ENCODE measurements at places on chromosomes 4 and X.

DNA sequence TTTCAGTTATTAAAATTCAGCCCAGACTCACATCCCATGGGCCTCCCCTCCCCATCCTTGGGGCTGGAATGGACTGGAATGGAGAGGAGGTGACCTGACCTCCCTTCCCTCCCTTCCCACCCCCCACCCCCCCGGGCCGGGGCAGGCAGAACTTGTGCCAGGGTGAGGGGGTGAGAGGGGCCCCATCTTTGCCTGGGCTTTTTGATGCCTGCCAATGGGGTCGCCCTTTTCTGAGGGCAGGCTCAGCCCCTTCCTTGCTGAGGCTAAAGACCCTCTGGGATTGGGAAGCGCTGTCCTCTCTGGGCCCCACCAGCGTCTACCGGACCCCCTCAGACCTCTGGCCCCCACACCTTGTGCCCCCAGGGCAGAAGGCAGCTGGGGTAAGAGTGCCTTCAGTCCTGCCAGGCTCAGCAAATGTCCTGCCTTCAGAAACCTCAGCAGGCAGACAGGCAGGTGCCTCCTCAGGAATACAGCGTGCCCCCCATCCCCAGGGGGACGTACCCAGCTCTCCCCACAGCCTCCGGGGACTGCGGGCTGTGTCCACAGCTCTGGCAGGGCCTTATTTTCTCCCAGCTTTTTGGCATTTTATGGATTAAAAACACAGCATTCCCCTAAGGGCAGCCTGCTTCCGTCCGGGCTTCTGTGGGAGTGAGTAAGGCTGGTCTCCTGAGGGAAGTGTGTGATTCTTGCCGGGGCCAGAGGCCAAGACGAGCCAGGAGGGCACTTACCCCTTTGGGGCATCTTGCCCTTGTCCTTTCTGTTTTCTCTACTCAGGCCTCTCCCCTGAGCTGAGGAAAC, 12.6 kb upstream of the CCNQ start:
- no peak for DNase-seq

GRCh38 chr4:87092389-87093141, 127.9 kb downstream of the KLHL8 start:
- no peak for DNase-seq

- no peak for DNase-seq
These were observed 867.2 kb upstream of the GRID2 start for GRCh38 chr4:91436556-91436955.

- DNase-seq: no peak
These were observed 10.4 kb upstream of the USO1 start for GRCh38 chr4:75714011-75714410.

DNA sequence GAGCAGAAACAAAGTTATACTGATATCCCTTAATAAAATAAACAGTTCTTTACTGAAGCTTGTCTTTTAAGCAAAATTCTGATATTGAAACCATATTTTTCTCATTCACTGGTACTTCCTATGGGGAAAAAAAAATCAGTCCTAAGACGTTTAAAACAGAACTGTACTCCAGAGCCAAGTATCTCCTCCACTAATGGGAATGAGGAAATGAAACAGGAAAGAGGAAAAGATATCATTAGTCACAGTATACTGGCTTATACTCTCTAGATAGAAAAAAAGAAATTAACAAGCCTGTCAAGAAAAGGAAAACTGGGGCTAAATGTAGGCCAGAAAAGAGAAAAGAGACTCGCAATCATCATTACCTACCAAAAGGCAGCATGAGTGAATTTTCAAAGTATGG, 252.7 kb downstream of the CENPC start:
- no peak for DNase-seq

Data from central memory CD4-positive, alpha-beta T cell (primary cell).